ENCODE measurements at places on chromosomes 1 and 21.

DNA sequence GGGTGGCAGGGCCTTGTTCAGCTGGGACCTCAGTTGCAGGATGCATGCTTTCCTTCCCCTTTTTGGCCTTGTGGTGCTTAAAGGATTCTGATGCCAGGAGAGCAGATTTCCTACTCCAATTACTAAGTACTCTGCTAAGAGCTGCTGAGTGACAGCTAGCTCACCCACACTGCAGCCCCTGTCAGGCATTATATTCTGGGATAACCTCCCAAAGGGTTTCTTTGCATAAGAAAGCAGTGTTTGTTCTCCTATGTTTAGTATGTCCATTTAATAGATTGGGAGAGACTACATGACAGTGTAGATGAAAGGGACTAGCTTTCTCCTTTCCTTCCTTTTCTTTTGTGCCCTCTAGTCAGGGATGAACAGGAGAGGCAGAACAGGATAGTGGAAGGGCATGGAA lies 100.7 kb downstream of the FAM78B start:
- peak; percentile 77 for DNase-seq

- no peak for DNase-seq
These were observed 1.3 kb upstream of the UBE4B start for GRCh38 chr1:10031461-10031860.

DNA sequence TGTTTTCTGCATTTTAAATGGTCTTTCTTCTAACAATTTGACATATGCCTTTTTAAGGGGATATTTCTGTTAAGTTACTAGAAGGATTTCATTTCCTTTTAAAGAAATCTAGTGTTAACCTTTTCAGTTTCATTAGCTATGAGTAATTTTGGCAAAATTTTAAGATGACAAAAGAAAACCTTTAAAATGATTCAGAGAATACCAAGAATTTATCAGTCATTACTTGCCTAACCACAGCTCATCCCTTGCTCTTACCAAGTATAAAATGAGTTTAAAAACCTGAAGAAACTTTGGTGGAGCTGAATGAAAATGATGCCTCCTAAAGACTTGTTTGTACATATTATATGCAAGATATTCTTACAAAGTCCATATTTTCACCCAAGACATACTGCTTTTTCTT lies 101.7 kb downstream of the NEK7 start:
- DNase-seq: no peak

- DNase-seq: no peak
These were observed 94.1 kb downstream of the GALNT2 start for GRCh38 chr1:230160957-230161771.

Measured in HAP-1 (cell line).